Left lung (tissue), 14 donors: ENCODE measurements at places on chromosomes 7 and 10. TPM values are rescaled to one million over a fixed set of nuclear protein-coding genes. Genes with fewer than 3 reads are reported as not detected.

Gene FGFBP3
- polyA plus RNA-seq = 4.2 TPM

Gene AP1S1
- polyA plus RNA-seq = 84.9 TPM

Gene ASB15
- not detected for polyA plus RNA-seq

Gene PAPOLB
- 0.07 TPM for polyA plus RNA-seq

Gene GIMAP2
- polyA plus RNA-seq = 15.1 TPM

Gene CCDC172
- not detected for polyA plus RNA-seq

Gene CARD11
- polyA plus RNA-seq = 4.8 TPM

Gene LLCFC1
- 0.43 TPM for polyA plus RNA-seq

Gene SNX10
- 9.4 TPM for polyA plus RNA-seq

Gene TMEM213
- polyA plus RNA-seq = 0.40 TPM

Gene OR2A1
- 2.7 TPM for polyA plus RNA-seq

Gene CLRN3
- not detected for polyA plus RNA-seq

Gene GATA3
- polyA plus RNA-seq = 2.8 TPM

Gene GDF2
- 0.38 TPM for polyA plus RNA-seq

Gene PRLHR
- polyA plus RNA-seq = 0.06 TPM

Gene PRR15
- polyA plus RNA-seq = 0.24 TPM

Gene NPC1L1
- 0.30 TPM for polyA plus RNA-seq

Gene HOXA9
- polyA plus RNA-seq = 0.38 TPM

Gene PON3
- 14.7 TPM for polyA plus RNA-seq

Gene ARID5B
- polyA plus RNA-seq = 49.4 TPM

Gene SLC39A12
- polyA plus RNA-seq = not detected

Gene C10orf105
- 0.67 TPM for polyA plus RNA-seq

Gene HOXA4
- 34.9 TPM for polyA plus RNA-seq

Gene PAX4
- not detected for polyA plus RNA-seq

Gene SEMA4G
- polyA plus RNA-seq = 33.4 TPM

Gene ACBD7
- polyA plus RNA-seq = 9.2 TPM

Gene PIP
- not detected for polyA plus RNA-seq

Gene ALOX5
- 1.9 TPM for polyA plus RNA-seq

Gene FZD1
- 63.5 TPM for polyA plus RNA-seq

Gene DRGX
- polyA plus RNA-seq = not detected

Gene TEX47
- polyA plus RNA-seq = not detected

Gene SLC26A4
- 1.3 TPM for polyA plus RNA-seq

Gene CCL24
- not detected for polyA plus RNA-seq

Gene OIT3
- polyA plus RNA-seq = 1.3 TPM

Gene WNT8B
- 0.11 TPM for polyA plus RNA-seq

Gene ZPBP
- polyA plus RNA-seq = 0.41 TPM

Gene ANKMY2
- polyA plus RNA-seq = 37.2 TPM

Gene ACTR3C
- polyA plus RNA-seq = 8.2 TPM

Gene IL6
- 3.9 TPM for polyA plus RNA-seq

Gene TAS2R4
- polyA plus RNA-seq = 5.6 TPM

Gene GPR26
- polyA plus RNA-seq = 0.01 TPM

Gene AQP1
- 177 TPM for polyA plus RNA-seq

Gene ACBD5
- 23.3 TPM for polyA plus RNA-seq

Gene COBL
- polyA plus RNA-seq = 3.6 TPM

Gene MYO1G
- 1.3 TPM for polyA plus RNA-seq

Gene PWWP2B
- 9.7 TPM for polyA plus RNA-seq

Gene CEP55
- 11.1 TPM for polyA plus RNA-seq

Gene CNNM1
- 0.30 TPM for polyA plus RNA-seq

Gene RBP3
- polyA plus RNA-seq = 0.07 TPM

Gene TMEM196
- polyA plus RNA-seq = 0.09 TPM

Gene CTTNBP2
- polyA plus RNA-seq = 21.5 TPM

Gene METTL27
- 2.1 TPM for polyA plus RNA-seq
